ENCODE measurements at places on chromosomes 5 and 9.
A peak's percentile ranks its signal among the peaks of the same experiment; 100 is the strongest.

GRCh38 chr5:74927336-74927735 is 61.1 kb upstream of the FAM169A start:
- no peak for DNase-seq

GRCh38 chr9:117555964-117556629 is 141.2 kb upstream of the ASTN2 start:
- peak; percentile 14 for DNase-seq

DNA sequence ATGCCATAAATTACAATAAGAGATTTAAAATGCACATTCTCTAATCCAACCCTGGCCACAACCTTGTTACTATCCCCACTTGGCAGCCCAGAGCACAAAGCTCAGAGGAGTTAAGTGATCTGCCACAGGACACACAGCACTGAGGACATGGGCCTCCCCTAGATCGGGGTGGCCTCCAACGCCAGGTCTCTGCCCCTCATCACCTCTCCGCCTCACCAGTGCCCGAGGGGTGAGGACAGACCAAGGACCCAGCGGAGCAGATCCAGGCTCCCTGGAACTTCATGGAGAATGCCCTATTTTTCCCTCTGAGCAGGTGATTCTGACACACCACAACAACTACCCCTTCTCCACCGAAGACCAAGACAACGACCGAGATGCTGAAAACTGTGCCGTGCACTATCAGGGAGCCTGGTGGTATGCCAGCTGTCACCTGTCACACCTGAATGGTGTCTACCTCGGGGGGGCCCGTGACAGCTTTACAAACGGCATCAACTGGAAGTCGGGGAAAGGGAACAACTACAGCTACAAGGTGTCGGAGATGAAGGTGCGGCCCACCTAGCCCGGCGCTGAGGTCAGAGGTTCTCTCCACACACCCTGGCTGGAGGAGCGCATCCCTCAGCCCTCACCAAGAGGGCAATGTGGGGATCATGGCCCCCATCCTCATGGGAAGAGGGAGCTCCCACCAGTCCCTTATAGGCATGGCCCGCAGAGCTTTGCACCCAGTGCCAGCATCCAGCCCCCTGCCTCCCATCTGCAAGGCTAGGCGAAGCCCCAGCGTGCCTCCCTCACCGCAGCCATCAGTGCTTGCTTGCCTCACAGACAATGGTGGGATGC is 12.5 kb upstream of the FCN2 start:
- DNase-seq: no peak

DNA sequence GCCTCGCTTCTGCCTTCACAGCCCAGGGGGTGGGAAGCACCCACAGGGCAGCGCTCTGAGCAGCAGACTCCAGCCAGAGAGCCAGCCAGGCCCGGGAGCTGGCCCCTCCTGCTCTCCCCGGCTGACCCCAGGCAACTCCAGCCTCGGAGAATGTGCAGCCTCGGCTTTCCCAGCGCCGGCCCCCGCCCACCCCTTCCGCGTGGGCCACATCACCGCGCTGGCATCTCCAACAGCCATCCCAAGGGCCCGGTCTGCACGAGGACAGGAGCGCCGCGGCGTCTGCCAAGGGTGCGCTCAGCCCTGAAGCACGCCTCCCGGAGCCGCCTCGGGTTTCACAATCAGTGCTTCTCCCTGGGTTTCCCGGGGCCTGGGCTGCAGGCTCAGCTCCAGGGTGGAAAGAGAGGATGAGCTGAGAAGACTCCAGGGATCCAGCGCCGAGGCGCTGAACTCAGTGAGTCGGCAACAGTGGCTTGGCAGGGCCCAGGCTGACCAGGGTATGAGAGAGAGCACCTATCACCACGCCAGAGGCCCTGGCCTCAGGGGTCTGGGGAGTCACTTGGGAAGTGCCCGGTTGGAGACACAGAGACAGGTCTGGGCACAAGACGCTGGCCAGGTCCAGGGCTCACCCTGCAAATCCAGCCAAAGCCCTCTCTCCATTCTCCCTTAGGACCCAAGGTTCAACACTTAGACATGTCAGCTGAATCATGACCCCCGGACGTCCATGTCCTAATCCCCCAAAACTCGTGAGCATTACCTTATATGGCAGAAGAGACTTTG is 79.6 kb downstream of the ADAMTS2 start:
- DNase-seq: no peak

- peak; percentile 30 for DNase-seq
These were observed at the start of gene AQP3 for GRCh38 chr9:33446946-33447798. Gene AQP3, minus strand, starts transcription at chr9:33447593. Its CDS starts 63 bp downstream, at chr9:33447530.

- DNase-seq: no peak
These were observed 15.0 kb downstream of the MAMDC2 start for GRCh38 chr9:70058569-70059116.

DNA sequence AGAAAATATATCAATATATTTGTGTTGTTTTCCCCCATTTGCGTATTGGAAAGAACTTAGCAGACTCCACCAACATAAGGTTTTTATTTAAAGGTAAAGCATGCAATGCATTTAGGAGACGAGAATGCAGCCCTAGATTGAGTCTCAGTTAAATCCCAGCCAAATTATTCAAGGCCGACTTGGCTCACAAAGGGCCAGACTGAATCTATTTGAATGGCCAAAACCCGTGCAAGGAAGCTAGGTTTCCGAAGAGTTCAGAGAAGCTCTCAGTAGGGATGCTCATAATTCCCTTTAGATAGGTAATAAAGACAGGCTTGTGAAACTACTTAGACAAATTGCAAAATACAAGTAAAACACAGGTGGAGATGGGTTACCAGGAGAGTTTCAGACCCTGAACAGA is 520.3 kb downstream of the CDH9 start:
- no peak for DNase-seq

DNA sequence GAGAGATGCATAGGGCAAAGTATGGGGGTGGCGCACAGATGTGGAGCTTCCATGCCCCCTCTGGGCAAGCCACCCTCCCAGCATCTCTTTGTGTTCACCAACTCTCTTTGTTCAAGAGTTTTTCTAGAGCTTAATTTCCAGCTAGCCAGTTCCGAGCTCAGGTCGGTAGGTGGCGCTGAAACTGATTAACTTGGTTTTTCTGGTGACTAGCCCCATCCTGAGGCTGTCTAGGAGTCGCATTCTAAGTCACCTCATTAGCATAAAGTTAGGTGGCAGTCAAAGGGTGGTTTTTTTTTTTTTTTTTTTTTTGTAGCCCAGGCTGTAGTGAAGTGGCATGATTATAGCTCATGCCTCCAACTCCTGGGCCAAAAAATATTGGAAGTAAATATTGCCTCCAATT is 476.4 kb downstream of the KDM4C start:
- DNase-seq: peak; percentile 12

DNA sequence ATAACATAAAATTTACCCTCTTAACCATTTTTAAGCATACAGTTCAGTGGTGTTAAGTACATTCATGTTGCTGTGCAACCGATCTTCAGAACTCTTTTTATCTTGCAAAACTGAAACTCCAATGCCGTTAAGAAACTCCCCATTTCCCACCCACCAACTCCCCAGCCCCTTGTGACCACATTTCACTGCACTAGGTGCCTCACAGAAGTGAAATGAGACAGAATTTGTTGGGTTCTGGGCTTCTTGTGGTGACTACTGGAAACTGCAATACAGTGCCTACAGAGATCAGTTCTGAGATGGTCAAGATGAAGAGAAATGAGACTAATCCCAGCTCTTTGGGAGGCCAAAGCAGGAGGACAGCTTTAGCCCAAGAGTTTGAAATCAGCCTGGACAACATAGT is 202.1 kb upstream of the SLC30A5 start:
- no peak for DNase-seq

- no peak for DNase-seq
These were observed 1662.4 kb upstream of the ACO1 start for GRCh38 chr9:30722065-30722464.

DNA sequence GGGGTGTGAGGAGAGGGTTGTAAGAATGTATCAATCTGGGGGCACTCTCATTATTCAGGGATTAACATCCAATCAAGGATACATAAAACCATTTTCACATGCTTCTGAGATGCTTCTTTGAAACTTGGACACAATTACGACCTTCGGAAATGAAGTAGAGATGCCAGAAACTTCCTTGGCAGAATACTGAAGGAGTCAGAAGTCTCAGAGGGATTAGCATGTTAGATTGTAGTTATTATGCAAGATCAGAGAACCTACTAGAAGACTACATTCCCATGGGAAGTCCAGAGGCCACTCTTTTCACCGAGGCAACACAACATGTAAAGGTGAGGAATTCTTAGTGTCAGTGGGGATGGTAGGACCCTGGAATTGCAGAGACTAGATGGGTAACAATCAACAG is 5.1 kb upstream of the SLC22A4 start:
- DNase-seq: no peak

DNA sequence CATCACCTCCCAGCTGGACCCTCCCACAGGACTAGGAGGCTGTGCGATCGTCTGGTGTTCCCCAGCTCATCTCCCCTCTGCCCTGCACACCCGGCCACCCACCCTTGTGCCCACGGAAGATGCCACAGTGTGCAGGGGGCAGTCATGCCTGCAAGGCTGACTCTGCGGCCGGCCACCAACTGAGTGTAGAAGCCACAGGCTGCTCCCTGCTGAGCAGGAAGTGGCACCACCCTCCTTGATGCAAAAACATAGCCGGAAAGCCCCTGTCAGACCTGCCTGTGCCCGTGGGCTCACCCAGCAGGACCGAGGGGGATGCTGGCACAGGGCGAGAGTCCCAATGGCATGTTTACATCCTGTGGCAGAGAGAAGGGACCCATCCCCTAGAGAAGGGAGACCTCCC is 40.3 kb upstream of the SLC12A7 start:
- no peak for DNase-seq

DNA sequence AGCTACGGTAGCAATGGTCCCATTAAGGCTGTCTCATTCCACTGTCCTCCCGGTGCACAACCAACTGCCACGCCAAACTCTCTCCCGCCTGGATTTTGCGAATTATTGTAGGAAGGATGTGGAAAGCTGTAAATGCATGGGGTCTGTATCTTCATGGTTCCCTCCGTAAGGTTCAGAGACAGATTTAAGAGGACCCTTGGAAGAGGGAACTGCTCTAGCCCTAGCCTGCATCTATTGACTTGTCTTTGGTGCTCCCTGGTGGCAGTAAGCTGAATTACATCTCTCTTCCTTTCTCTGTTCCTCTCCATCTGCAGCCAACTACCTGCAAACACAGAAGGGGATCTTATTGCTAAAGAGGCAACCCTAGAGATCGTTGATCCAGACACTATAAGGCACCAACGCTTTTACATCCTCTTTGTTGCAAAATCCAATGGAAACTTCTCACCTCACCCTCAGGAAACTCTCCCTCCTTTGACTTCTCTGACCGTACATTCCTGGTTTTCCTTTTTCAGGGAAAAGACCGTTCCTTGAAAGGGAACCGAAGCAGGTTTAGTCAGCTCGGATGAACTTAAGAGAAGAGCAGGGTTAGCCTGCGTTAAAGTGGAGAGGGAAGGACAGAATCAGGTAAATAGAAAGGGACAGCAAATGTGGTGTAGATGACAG is 11.9 kb downstream of the CAPSL start:
- DNase-seq: no peak

DNA sequence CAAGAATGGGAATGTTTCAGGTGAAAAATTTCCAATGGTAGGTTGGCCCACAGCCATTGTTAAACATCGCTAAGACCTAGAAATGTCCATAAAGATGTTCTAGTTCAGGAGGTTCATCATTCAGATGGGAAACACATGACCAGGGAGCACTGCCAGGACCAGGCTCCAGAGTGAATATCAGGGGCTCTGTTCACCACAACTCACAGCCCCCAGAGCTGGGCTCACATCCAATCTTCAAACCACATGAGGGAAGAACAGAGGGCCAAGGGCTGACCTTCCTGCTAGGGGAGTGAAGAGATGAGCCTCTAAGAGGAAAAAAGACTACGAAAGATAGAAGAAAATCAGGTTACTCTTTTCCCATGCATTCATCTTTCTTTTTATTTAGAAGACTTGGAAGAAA is 205.8 kb downstream of the SEMA5A start:
- no peak for DNase-seq

DNA sequence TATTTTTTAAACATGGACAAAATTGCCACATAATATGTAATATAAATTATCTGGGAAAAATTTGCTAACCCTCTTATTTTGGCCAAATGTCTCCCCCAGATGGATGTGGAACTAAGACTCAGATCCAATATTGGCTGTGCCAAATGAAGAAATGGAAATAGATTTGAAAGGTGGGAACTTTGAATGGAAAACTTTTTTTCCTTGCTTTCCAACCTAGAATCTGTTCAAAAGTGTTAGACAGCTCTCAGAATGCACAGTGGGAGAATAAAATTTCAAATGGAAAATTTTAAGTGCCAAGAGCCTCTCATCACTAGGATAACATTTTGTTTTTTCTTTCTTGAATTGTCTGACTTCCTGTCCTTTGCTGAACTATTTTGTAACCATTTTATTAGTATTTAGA is 142.6 kb upstream of the GAS1 start:
- no peak for DNase-seq

- no peak for DNase-seq
These were observed 51.1 kb upstream of the COL5A1 start for GRCh38 chr9:134590240-134591081.

GRCh38 chr9:137970686-137971476 is 93.3 kb downstream of the CACNA1B start:
- no peak for DNase-seq

DNA sequence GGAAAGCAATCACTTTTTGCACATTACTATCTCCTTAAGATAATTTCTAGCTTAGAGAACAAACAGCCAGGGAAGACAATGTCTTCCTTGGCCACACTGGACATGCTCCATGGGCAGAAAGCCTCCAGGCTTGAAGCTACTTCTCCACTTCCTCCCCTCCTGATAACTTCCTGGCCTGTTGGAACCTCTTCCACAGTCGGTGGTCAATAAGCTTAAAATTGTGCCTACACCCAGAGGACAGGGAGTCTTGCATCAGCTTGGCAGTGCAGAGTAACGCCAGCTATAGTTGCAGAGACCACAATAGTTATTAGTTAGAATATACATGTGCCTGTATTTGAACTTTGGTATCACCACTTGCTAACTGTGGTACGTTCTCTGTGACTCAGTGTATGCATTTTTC is 58.1 kb upstream of the ABCA1 start:
- no peak for DNase-seq

DNA sequence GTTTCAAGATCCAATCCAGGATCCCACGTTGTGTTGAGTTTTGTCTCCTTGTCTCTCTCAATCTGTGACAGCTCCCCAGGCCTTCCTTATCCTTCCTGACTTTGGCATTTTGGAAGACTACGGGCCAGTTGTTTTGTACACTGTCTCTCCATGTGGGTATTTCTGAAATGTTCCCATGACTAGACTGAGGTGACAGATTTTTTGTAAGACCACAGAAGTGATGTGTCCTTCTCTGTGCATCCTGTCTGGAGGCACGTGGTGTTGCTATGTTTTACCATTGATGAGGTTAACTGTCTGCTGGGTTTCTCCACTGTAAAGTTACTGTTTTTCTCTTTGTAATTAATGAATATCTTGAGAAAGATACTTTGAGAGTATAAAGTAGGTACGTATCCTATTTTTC is 15.7 kb upstream of the PDZD2 start:
- no peak for DNase-seq

DNA sequence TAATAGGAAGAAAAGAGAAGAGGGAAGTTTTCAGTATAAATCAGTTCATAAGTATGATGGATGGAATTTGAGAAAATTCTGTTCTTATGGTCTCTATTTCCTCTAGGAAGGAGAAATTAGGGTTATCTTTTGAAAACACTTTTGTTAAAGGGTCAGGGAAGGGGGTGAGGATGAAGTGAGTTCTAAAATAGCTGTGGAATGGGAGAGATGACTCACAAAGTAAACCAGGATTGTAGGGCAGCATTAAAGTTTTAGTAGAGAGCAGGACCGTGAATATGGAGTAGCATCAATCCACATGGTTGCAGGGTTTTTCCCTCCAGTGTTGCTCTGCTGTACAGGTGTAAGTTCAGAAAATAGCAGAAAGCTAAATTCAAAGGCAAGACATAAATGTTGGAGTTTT is 32.4 kb downstream of the MUSK start:
- no peak for DNase-seq

Data from stimulated activated CD4-positive, alpha-beta T cell treated with anti-CD3 and anti-CD28 coated beads, Interleukin-1b, Interleukin-23, amount 100 ng/mL, for 24 hours (primary cell).